GM23338 (cell line): ENCODE measurements at places on chromosomes 3 and 15. TPM values are rescaled to one million over a fixed set of nuclear protein-coding genes. Genes with fewer than 3 reads are reported as not detected.

GRCh38 chr3:170638988-170639387, 53.1 kb upstream of the SLC7A14 start:
- no peak for DNase-seq
- no peaks in the 10 kb centered on the region for H3K27me3 ChIP-seq
- H3K27ac ChIP-seq, result no peak overlapping the region
- no peak overlapping the region for H3K4me3 ChIP-seq
- H3K4me1 ChIP-seq, result peaks cover 3% of the 10 kb centered on the region; the same call in 1 of the 2 replicates

Gene KLHL18
- 16.8 and 18.1 TPM in 2 replicates for total RNA-seq

DNA sequence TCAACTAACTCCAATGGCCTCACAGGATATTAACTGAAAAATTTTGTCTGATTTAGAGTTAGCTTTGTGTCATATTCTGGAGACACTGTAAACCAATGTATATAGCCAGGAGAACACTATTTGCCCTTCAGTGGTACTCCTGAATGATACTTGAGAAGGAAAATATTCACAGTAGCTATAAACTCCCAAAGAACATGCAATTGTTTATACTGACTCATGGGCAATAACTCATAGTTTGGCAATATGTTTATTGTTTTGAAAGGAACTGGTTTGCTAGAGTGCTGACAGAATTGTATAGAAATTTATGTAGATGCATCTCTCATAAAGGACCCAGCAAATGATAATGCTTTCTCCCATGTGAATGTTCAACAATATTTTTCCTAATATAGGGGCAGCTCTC, 537.6 kb downstream of the PLOD2 start:
- no peaks in the 10 kb centered on the region for H3K27me3 ChIP-seq
- no peak overlapping the region for H3K27ac ChIP-seq
- H3K36me3 ChIP-seq, result no peaks in the 10 kb centered on the region
- DNase-seq, result no peak

Gene POC1A
- total RNA-seq, result 26.7 and 33.0 TPM in 2 replicates

DNA sequence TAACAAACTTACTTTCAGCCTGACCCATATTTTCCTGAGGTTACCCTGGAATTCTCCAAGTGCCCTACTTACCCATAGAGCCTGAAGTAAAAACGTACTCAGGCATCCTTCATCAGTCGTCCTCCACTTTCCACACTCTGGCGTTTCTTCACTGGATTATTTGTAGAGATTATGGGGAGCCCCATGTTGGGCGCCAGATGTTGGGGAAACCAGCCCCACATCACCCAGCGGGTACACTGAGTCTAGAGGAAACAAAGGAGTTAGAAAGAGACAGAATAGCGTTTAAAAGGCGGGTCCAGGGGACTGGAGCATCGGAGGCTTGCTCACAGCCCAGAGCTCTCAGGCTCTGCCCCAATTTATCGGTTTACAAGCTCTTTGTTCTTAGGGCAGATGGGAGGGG, 9.7 kb upstream of the SLC28A2 start:
- H3K27me3 ChIP-seq, result no peaks in the 10 kb centered on the region
- no peaks in the 10 kb centered on the region for H3K4me1 ChIP-seq
- peak; percentile 32 for DNase-seq
- no peak overlapping the region for H3K4me3 ChIP-seq
- H3K27ac ChIP-seq, result no peak overlapping the region
- no peaks in the 10 kb centered on the region for H3K36me3 ChIP-seq

DNA sequence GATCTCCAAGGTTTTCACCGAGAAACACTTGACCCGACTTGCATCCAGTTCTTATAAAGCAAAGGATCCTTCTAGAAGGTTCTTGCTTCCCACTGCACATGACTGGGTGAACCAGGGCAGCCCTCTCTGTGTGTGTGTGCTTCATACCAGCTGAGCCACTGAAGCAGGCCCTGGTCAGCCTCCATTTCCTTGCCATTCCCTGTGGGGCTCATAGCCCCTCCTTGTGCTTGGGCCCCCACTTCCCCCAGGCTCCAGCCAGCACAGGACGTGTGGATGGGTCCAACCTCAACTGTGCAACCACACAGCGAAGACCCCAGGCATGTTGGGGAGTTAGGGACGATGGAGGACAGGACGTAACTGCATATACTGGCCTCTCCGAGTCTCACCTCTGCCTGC, 15.5 kb downstream of the KLF15 start:
- H3K27me3 ChIP-seq, result no peaks in the 10 kb centered on the region
- no peaks in the 10 kb centered on the region for H3K4me1 ChIP-seq
- no peak overlapping the region for H3K4me3 ChIP-seq

Gene CCR9
- total RNA-seq, result not detected in 2 replicates

GRCh38 chr3:180926526-180926925, 14.1 kb downstream of the FXR1 start:
- no peak overlapping the region for H3K4me3 ChIP-seq
- H3K27me3 ChIP-seq, result no peaks in the 10 kb centered on the region
- no peaks in the 10 kb centered on the region for H3K36me3 ChIP-seq
- peaks cover 44% of the 10 kb centered on the region for H3K4me1 ChIP-seq
- no peak overlapping the region for H3K27ac ChIP-seq

- no peaks in the 10 kb centered on the region for H3K27me3 ChIP-seq
- H3K4me1 ChIP-seq, result no peaks in the 10 kb centered on the region
- H3K36me3 ChIP-seq, result no peaks in the 10 kb centered on the region
- no peak overlapping the region for H3K4me3 ChIP-seq
- DNase-seq, result no peak
These were observed 84.1 kb downstream of the PIK3R4 start for GRCh38 chr3:130662501-130662996.

DNA sequence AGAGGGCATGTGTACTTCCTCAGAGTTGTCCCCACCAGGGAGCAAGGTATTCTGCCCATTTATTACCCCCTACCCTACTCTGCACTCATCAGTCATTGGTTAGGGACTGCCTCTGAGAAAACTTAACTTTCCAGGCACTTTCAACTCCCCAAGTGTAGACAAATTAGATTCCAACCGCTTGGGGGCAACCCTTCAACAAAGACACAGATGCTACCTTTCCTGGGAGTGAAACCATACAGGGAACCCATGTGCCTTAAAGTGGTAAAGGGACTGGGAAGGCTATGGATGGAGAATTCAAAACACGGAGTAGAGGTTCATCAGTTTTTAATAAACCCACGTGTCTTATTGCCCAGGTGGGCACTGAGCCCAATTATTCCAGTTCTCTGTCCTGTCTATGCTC, 19.4 kb upstream of the UBE2E2 start:
- DNase-seq, result peak; percentile 94
- H3K27ac ChIP-seq, result no peak overlapping the region
- H3K27me3 ChIP-seq, result no peaks in the 10 kb centered on the region
- peaks cover 3% of the 10 kb centered on the region; the same call in 1 of the 2 replicates for H3K4me1 ChIP-seq
- no peaks in the 10 kb centered on the region for H3K36me3 ChIP-seq
- H3K4me3 ChIP-seq, result no peak overlapping the region

Gene CCDC71
- total RNA-seq, result 37.4 and 44.2 TPM in 2 replicates

DNA sequence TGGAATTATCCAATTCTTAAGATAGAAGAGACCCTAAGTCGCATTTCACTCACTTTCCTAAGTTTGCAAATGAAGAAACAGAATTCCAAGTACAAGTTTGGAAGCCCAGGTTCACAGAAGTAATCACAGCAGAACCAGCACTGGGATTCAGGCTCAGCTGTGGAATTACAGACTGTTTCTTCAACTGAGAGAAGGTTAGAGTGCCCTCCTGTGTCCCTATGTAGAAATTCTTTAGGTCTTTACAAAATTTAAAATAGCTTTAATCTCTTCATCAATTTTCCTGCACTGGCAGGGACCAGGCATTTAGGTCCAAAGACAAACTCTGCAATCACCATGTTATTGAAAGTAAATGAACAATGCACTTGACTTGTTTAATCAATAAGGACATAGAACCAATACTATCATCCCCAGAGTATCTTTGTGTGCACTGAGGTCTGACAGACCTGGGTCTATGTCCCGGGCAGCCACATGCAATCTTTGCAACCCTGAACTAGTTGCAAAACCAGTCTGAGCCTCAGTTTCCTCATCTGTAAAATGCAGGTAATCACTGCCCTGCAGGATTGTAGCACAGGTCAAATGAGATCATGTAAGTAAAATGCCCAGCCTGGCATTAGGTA, 96.3 kb upstream of the ZBED2 start:
- no peaks in the 10 kb centered on the region for H3K27me3 ChIP-seq
- no peak overlapping the region for H3K4me3 ChIP-seq
- H3K4me1 ChIP-seq, result no peaks in the 10 kb centered on the region
- no peaks in the 10 kb centered on the region for H3K36me3 ChIP-seq
- peak; percentile 68 for DNase-seq
- H3K27ac ChIP-seq, result no peak overlapping the region

Gene CAMP
- not detected in 2 replicates for total RNA-seq

Gene CCR3
- not detected in 2 replicates for total RNA-seq

GRCh38 chr3:147412261-147412916, 3.2 kb downstream of the ZIC1 start:
- H3K4me1 ChIP-seq, result peaks cover 80% of the 10 kb centered on the region
- H3K4me3 ChIP-seq, result peak overlapping the region; percentile 71
- H3K27ac ChIP-seq, result no peak overlapping the region
- peaks cover 98% of the 10 kb centered on the region for H3K27me3 ChIP-seq
- H3K36me3 ChIP-seq, result no peaks in the 10 kb centered on the region

DNA sequence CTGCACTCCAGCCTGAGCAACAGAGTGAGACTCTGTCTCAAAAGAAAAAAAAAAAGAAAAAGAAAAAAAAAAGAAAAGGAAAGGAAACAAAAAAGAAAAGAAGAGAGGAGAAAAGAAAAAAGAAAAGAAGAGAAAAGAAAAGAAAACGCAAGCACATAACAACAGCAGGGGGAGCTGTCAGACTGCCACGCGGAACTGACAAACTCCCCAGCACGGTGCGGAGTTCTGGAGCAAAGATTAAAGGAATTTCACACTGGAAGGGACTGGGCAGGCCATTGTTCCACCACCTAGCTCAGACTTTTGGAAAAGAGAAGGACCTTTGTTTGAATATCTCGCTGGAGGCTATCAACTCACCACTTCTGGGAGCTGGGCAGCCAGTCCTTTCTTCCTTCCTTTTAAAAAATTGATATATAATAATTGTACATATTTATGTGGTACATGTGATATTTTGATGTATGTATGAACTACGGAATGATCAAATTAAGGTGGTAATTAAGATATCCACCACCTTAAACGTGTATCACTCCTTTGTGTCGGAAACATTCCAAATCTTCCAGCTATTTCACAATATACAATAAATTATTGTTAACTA, 40.5 kb downstream of the DPPA2 start:
- no peaks in the 10 kb centered on the region for H3K36me3 ChIP-seq
- no peak overlapping the region for H3K4me3 ChIP-seq
- no peaks in the 10 kb centered on the region for H3K27me3 ChIP-seq
- H3K4me1 ChIP-seq, result peaks cover 9% of the 10 kb centered on the region; the same call in 1 of the 2 replicates
- no peak overlapping the region for H3K27ac ChIP-seq

DNA sequence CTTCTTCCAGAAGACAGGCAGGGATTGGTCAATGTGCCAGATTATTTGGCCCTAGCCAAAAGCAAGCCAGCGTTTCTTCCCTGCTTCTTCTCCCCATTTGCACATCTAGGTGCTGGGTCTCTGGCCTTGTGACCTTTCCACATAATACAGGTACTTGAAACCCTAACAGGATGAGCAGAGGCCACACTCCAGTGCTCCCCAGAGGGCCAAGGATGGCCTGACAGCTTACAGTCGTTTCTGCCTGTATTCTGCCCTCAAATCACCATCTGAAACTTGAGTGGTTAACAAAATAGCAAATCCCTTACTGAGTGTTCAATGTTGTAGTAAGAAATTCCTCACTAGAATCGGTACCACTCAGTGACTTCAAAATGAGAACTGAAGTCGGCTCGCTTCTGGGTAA, 29.1 kb downstream of the MKRN2 start:
- peak overlapping the region; percentile 65 for H3K27ac ChIP-seq
- no peak for DNase-seq
- no peaks in the 10 kb centered on the region for H3K4me1 ChIP-seq
- peaks cover 42% of the 10 kb centered on the region; the same call in 1 of the 2 replicates for H3K36me3 ChIP-seq
- no peaks in the 10 kb centered on the region for H3K27me3 ChIP-seq
- no peak overlapping the region for H3K4me3 ChIP-seq

- no peak for DNase-seq
- H3K27me3 ChIP-seq, result no peaks in the 10 kb centered on the region
- H3K27ac ChIP-seq, result no peak overlapping the region
- no peaks in the 10 kb centered on the region for H3K36me3 ChIP-seq
- H3K4me3 ChIP-seq, result no peak overlapping the region
- H3K4me1 ChIP-seq, result no peaks in the 10 kb centered on the region
These were observed 14.0 kb upstream of the LARP6 start for GRCh38 chr15:70867911-70868467.

Gene ACVR2B
- 90.3 and 98.7 TPM in 2 replicates for total RNA-seq

- H3K36me3 ChIP-seq, result no peaks in the 10 kb centered on the region
- H3K4me3 ChIP-seq, result no peak overlapping the region
- peaks cover 13% of the 10 kb centered on the region; the same call in 1 of the 2 replicates for H3K27me3 ChIP-seq
- no peak overlapping the region for H3K27ac ChIP-seq
- no peak for DNase-seq
These were observed 4.7 kb downstream of the C3orf18 start for GRCh38 chr3:50562861-50563260.

Gene LRRC31
- total RNA-seq, result not detected in 2 replicates

Gene CFAP44
- 0.73 and 1.0 TPM in 2 replicates for total RNA-seq

Gene ARGFX
- total RNA-seq, result not detected in 2 replicates

DNA sequence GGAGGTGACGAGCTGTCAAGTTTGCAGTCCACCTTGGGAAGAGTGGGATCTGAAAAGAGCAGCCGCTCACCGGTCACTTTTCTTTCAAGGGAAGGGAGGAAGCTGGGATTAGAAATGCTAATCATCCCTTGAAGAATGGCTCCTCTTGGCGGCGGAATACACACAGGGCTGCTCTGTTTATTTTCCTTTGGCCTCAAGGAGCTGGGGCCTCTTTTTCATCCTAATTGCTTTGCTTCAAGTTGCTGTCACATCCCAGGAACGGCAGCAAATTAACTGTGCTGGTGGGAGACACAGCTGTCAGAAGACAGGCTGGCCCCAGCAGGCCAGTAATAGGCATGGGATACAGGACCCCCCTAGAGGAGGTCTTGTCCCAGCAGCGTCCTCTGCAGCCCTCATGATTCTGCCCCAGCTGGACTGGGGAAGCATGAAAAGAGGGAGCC, 6.7 kb downstream of the KBTBD13 start:
- H3K27ac ChIP-seq, result peak overlapping the region; percentile 84
- DNase-seq, result peak; percentile 75
- peaks cover 44% of the 10 kb centered on the region for H3K4me1 ChIP-seq
- peak overlapping the region; percentile 42 for H3K4me3 ChIP-seq
- H3K27me3 ChIP-seq, result 0 out of 2 replicates have a peak, but pooled peaks cover 3% of the 10 kb centered on the region
- H3K36me3 ChIP-seq, result no peaks in the 10 kb centered on the region

DNA sequence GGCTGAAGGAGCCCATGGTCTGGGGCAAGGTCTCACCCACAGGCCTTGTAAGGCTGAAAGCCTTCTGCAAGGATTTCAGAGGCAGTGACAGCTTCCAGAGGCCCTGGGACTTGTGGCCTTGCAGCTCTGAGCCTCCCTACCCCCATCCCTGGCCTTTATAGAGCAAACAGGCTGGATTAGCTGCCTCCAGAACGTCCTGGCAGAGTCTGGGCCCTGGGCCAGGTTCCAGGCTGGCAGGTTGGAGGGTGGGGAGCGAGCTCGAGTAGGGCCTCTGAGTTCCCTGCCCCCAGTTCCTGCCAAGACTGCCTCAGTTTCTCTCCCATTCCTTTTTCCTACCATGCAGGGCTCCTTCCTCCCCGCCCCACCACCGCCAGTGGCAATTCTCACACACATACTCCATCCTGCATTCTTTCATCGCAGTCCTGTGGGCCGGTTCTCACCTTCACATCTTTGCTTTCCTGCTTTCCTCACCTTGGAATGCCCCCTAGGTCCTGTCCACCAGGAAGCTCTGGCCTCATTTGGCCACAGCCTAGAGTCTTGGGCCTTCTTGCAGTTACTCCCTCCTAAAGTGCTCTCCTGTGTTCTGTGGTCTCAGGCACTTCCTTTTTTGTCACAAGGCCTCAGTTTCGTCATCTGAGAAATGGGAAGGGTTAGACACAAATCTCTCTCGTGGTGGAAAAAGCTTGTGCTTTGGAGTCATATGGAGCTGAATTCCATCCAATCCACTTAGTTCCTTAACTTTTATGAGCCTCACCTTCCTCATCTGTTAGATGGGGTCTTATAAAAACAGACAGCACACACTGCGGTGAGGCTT, 2.7 kb downstream of the LMAN1L start:
- H3K4me3 ChIP-seq, result no peak overlapping the region
- H3K27ac ChIP-seq, result no peak overlapping the region
- H3K27me3 ChIP-seq, result no peaks in the 10 kb centered on the region
- no peaks in the 10 kb centered on the region for H3K36me3 ChIP-seq
- DNase-seq, result no peak
